Lung (tissue), 17 donors: ENCODE measurements at places on chromosomes 16 and 17.

DNA sequence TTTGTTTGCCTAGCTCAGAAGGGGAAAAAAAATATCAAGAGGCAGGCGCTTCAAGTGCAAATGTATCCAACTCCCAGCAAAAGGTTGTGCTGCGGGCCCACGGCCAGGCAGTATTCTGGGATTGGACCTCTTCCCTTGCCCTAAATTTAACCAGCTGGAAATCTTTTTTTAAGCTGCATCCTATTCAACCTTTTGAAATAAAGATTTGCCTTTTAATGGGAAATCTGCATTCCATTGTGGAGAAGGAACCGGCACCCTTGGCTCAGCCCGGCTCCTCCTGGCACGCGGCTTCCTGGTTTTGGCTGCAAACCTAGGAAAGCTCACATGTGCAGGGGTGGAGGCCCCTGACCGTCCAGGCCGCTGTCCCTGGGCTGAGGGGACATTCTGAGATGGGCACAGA is 38.8 kb upstream of the ENPP7 start:
- DNase-seq = peak; percentile 72

DNA sequence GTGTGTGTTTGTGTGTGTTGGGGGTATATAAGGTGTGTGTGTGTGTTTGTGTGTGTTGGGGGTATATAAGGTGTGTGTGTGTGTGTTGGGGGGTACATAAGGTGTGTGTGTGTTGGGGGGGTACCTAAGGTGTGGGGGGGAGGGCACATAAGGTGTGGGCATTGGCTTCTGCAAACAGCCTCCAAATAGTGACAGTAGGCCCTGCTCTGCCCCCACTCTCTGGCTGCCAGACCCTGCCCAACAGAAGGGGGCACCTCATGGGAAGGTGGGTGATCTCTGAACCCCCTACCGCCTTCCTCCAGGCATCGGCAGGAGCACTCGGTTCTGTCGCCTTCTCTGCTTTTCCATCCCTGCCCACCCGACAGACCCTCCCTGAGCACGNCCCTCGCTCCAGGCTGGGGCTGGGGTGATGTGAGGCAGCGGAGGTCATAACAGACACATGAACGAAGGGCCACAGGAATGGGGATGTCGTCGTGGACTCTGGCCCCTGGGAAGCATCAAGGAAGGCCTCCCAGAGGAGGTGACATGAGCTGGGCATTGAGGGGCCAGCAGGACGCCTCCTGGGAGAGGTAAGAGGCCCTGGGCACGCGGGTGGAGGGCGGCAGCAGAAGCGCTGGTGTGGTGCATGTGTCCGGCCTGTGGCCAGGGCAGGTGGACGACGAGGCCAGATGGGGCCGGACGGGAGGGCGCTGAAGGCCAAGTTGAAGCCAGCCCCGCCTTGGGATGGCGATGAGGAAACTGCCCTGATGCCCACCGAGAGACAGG is 136.6 kb upstream of the RPH3AL start:
- no peak for DNase-seq

DNA sequence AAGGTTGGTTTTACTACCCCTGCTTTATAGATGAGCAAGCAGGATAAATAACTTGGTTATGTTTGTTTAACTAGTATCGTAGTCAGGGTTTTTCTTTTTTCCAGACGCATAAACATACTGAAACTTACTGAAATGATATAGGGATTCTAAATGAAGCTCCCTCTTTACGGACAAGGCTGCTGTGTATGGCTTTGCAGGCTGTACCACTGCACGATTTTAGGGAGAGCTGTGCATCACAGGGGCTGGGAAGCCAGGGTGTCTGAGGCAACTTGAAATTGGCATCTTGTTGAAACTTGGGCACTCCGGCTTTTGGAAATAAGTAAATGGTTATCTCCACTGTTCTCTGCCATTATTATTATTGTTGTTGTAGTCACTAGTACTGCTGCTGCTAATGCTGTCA is 218.1 kb upstream of the CDH8 start:
- DNase-seq = no peak

GRCh38 chr16:3282103-3282729 is 1.1 kb upstream of the ZNF263 start:
- DNase-seq = peak; percentile 88

- no peak for DNase-seq
These were observed 8.7 kb downstream of the OGFOD1 start for GRCh38 chr16:56460101-56460500.
